Breast epithelium (tissue), 4 donors: ENCODE measurements at places on chromosomes 4 and X. TPM values are rescaled to one million over a fixed set of nuclear protein-coding genes. Genes with fewer than 3 reads are reported as not detected.

Gene MGAT4D
- not detected for total RNA-seq

- no peaks in the 10 kb centered on the region for H3K4me1 ChIP-seq
- no peaks in the 10 kb centered on the region for H3K27me3 ChIP-seq
- H3K27ac ChIP-seq: no peak overlapping the region
- H3K4me3 ChIP-seq: no peak overlapping the region
These were observed 64.2 kb downstream of the TET2 start for GRCh38 chr4:105210916-105211315.

Gene CLIC2
- 23.8 TPM for total RNA-seq

Gene PAGE1
- total RNA-seq: not detected

DNA sequence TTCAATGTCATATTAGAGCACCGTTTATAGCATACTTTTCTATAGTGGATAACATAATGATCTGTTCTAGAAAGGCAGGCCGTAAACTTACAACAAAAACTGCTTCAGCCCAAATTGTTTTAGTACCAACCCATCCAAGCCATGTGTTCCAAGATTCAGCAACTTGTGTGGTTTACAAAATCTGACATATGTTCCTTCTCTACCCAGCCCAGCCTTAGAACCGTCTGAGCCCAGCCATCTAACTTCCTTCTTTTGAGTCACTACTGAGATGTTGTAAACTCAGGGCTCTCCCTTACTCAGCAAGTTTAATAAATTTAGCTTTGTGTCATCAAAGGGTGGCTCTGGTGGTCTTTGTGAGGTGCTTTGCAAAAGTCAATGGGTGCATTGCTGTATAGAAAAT, 32.4 kb upstream of the REPS2 start:
- H3K4me1 ChIP-seq: no peaks in the 10 kb centered on the region
- DNase-seq: no peak
- H3K4me3 ChIP-seq: no peak overlapping the region
- H3K27ac ChIP-seq: no peak overlapping the region

Gene RS1
- not detected for total RNA-seq

GRCh38 chr4:122458625-122459024, 2.1 kb upstream of the IL2 start:
- H3K4me1 ChIP-seq: no peaks in the 10 kb centered on the region
- no peak overlapping the region for H3K27ac ChIP-seq
- H3K36me3 ChIP-seq: no peaks in the 10 kb centered on the region
- no peaks in the 10 kb centered on the region for H3K27me3 ChIP-seq

DNA sequence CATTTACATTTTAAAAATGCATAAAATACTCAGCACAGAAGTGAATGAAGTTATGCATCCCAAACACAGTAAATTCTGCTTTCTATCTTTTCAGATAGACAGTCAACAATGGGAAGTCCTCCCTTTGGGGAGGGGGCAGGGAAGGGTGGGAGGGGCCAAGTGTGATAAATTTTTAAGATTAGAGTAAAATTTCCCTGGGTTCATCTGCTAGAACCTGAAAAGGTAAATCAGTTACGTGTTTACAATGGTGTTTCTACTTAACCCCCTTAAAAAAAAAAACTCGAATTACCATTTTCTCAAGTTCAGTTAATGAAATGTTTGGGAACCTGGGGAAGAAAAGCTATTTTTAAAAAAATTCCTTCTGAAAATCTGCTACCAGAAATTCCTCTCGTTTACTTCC, 9.1 kb downstream of the PITX2 start:
- DNase-seq: no peak
- H3K36me3 ChIP-seq: no peaks in the 10 kb centered on the region
- no peak overlapping the region for H3K4me3 ChIP-seq
- no peak overlapping the region for H3K27ac ChIP-seq
- no peaks in the 10 kb centered on the region for H3K4me1 ChIP-seq
- peaks cover 96% of the 10 kb centered on the region for H3K27me3 ChIP-seq

- H3K27me3 ChIP-seq: no peaks in the 10 kb centered on the region
- no peaks in the 10 kb centered on the region for H3K4me1 ChIP-seq
- DNase-seq: no peak
- H3K36me3 ChIP-seq: no peaks in the 10 kb centered on the region
These were observed 59.0 kb downstream of the GSTCD start for GRCh38 chr4:105767579-105767978.

DNA sequence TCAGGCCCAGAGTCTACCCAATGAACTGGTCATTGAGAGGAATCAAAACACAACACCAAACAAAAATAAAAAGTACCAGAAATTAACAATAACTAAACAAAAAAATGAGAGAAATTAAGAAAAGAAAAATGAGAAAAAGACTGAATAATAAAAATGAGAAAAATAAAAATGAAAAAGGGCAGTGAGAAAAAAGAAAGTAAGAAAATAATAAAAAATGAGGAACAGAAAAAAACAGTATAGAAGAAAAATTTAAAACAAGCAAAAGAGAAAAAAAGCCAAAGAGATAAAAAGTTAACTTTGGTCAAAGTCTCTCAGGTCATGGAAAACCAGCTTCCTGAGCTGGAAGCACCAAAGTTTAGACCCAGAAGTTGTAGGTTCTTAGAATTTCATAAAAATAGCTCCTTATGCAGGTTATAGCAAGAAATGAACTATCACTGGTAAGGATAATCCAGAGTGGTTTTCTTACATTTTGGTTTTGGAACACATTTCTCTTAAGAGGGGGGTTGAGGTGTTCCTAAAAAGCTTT, 51.0 kb upstream of the WDR17 start:
- H3K4me1 ChIP-seq: no peaks in the 10 kb centered on the region
- no peak overlapping the region for H3K4me3 ChIP-seq
- DNase-seq: no peak
- H3K27me3 ChIP-seq: no peaks in the 10 kb centered on the region
- H3K27ac ChIP-seq: no peak overlapping the region

GRCh38 chr4:174156239-174156826, 127.1 kb downstream of the FBXO8 start:
- no peaks in the 10 kb centered on the region for H3K27me3 ChIP-seq
- H3K4me3 ChIP-seq: no peak overlapping the region
- no peaks in the 10 kb centered on the region for H3K36me3 ChIP-seq
- no peaks in the 10 kb centered on the region for H3K4me1 ChIP-seq
- no peak overlapping the region for H3K27ac ChIP-seq

DNA sequence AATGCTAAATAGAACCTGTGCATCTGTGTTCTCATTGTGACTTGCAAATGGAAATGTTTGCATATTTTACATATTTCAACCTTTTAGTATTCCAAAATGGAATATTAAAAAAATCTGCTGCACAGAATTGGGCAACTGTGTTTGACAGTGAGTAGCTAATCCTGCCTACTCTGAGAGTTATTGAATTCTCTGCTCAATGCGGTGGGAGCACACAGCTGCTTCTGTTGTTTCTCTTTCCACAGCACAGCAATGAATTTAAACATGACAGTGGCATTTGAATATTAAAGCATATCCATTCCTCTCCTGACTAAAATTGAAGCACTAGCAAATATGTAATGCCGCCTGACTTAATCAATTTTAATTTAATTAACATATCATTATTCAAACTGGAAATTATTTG, 366.6 kb downstream of the GASK1B start:
- no peaks in the 10 kb centered on the region for H3K4me1 ChIP-seq
- H3K27me3 ChIP-seq: no peaks in the 10 kb centered on the region
- no peak overlapping the region for H3K4me3 ChIP-seq
- DNase-seq: no peak
- no peak overlapping the region for H3K27ac ChIP-seq

Gene NEXMIF
- 1.6 TPM for total RNA-seq

Gene MAGEA2B
- total RNA-seq: not detected

DNA sequence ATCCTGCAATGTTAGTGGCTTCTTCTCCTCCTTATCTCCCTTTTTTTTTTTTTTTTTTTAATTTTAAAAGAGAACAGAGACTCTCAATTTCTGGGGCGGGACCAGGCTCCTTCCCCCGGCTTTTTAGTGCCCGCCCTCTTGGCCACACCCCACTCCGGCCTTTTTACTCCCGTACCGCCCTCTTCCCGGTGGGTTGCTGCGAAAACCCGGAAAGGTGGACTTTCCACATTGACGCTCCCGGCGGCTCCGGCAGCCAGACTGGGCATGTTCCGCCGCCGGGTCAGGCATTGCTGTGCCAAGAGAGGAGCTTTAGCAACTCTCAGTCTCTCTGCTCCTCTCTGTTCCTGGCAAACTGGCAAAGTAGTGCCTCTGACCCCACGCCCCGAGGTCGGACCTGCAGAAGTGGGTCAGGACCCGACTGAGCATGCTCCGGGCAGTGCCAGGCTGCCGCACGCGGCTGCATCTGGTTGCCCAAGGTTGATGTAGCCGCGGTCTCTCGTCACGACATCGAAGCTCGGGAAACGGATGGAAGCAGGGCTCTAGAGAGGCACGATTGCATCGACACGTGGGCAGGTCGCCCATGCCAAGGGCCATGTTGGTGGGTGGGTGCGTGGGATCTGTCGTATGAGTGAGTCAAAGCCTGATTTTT, 1.1 kb upstream of the MFAP3L start:
- H3K27ac ChIP-seq: peak overlapping the region; percentile 57
- H3K27me3 ChIP-seq: no peaks in the 10 kb centered on the region
- no peaks in the 10 kb centered on the region for H3K36me3 ChIP-seq
- peaks cover 5% of the 10 kb centered on the region for H3K4me1 ChIP-seq

Gene APELA
- 0.73 TPM for total RNA-seq

DNA sequence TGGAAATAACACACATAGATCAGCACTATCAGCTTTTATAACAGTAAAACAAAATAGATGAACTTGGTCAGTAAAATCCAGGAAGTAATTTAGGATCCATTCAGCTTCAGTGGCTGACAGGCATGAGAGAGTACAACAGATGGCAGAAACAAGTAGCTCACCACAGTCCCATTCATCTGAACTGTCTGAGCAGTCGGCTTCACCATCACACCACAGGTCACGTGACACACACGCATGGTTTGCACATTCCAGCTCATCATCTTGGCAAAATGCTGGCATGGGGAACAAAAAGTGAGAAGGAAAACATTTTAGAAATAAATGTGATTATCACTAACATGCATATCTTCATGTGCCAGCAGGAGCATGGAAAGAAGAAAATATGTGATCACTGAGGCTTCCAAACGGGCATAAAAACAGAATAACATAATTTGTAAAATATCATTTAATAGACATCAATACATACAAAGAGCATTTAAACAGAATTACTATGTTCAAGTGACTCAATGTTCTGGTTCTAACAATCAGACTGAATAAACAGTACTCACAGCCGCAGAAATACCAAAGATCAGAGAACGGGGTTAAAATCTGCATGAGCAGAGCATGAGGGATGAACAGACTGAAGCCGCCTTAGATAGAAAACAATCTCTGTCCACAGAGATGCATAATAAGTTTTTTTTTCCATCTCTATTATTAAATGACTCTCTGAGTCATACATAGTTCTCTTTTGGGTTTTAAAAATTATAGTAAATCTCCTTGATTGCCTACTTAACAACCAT, 158.1 kb downstream of the ATP10D start:
- H3K4me1 ChIP-seq: no peaks in the 10 kb centered on the region
- H3K27me3 ChIP-seq: no peaks in the 10 kb centered on the region
- H3K36me3 ChIP-seq: no peaks in the 10 kb centered on the region
- H3K4me3 ChIP-seq: no peak overlapping the region
- H3K27ac ChIP-seq: no peak overlapping the region

GRCh38 chr4:97984545-97985131, 158.6 kb downstream of the STPG2 start:
- no peaks in the 10 kb centered on the region for H3K36me3 ChIP-seq
- H3K27me3 ChIP-seq: no peaks in the 10 kb centered on the region
- H3K4me3 ChIP-seq: no peak overlapping the region
- H3K4me1 ChIP-seq: no peaks in the 10 kb centered on the region
- DNase-seq: no peak

DNA sequence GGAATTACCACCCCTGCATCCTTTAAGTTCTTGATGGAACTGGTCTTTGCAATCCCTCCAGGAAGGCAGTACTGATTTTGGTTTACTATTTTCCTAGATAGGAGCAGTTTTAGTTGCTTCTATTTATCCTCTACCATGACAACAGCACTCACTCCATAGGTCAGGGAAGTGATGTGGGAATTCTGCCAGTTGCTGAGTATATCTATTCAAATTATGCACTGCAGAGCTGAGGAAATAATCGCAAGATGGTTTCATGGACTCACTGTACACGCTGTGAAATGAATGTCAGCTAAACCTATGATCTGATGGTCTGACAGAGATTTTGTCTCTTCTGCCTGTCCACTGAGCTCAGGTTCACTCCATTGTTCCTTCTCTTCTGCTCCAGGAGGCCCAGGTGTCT, 135.8 kb downstream of the FAAH2 start:
- DNase-seq: no peak
- no peaks in the 10 kb centered on the region for H3K4me1 ChIP-seq
- H3K4me3 ChIP-seq: no peak overlapping the region
- H3K27ac ChIP-seq: no peak overlapping the region
- H3K36me3 ChIP-seq: no peaks in the 10 kb centered on the region

Gene KIT
- total RNA-seq: 75.4 TPM

GRCh38 chr4:1300466-1301455, 11.1 kb downstream of the MAEA start:
- no peak overlapping the region for H3K4me3 ChIP-seq
- H3K36me3 ChIP-seq: no peaks in the 10 kb centered on the region
- H3K27me3 ChIP-seq: no peaks in the 10 kb centered on the region
- no peak for DNase-seq
- peak overlapping the region; percentile 66 for H3K27ac ChIP-seq

Gene NUDT11
- total RNA-seq: 1.4 TPM

Gene ARX
- not detected for total RNA-seq

Gene CT47A1
- not detected for total RNA-seq

DNA sequence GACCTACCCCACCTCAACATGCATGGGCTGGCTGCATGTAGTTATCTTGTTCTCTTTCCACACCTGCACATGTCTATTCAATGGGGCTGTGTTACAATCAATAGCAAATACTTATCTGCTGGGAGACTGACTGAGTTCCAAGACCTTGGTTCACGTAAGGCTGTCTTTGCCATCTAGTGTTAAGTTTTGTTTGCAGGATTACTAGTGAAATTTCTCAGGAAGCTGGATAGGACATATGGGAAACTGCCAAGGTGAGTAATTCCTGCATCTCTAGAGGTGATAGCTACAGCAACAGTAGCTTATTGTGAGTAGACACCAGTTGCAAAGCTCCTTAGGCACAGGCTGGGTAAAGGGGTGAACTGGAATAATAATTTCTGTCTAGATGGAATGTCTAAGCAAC, 177.5 kb downstream of the ENOX2 start:
- no peak for DNase-seq
- H3K27ac ChIP-seq: no peak overlapping the region
- H3K4me1 ChIP-seq: no peaks in the 10 kb centered on the region
- no peak overlapping the region for H3K4me3 ChIP-seq
- H3K36me3 ChIP-seq: no peaks in the 10 kb centered on the region

Gene CHM
- 18.4 TPM for total RNA-seq

Gene ITM2A
- 63.6 TPM for total RNA-seq

DNA sequence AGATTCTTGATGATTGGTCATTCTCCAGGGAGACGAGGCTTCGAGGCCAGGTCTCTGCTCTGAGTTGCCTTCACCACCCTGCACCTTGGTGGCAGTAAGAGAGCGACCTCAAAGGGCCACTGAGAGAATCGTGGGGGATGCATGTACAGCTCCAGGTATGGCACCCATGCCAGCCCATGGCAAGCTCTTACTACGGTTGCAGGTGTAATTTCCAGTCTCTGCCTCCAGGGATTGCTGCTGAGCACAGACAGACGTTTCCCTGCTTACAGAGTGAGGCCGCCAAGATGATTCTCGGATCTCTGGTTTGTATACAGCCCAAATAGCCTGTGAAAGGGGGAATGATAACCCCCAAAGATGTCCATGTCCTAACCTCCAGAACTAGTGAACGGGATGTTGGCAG, 16.3 kb upstream of the DRD5 start:
- no peak overlapping the region for H3K27ac ChIP-seq
- H3K4me1 ChIP-seq: no peaks in the 10 kb centered on the region
- H3K36me3 ChIP-seq: no peaks in the 10 kb centered on the region
